Activated naive CD4-positive, alpha-beta T cell treated with Interleukin-2 at 50 U/mL for 16 hours (primary cell): ENCODE measurements at places on chromosomes 5 and 9.

GRCh38 chr5:135667673-135668072 is 88.9 kb upstream of the CXCL14 start:
- no peak for DNase-seq

DNA sequence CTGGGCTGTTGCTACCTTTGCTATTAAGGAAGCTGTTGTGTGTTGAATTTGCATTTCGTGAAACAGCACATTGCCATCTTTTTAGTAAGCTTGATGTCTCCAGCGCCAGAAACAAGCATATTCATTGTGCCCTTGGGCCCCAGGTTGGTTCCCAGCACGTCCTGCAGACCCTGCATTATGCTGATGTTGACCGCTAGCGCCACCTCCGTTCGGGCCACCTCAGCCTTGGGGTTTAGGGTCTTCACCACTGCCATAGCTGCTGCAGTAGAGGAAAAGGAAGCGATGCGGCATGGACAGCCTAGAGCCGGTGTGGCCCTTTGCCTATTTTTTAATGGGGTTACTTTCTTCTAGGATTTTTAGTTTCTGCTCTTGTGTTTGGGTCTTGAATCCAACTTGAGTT is 23.8 kb upstream of the OTULIN start:
- no peak for DNase-seq

GRCh38 chr5:138179277-138179857 is 455 bp downstream of the KIF20A start:
- DNase-seq, result no peak

GRCh38 chr5:96741891-96742309 is 65.8 kb downstream of the ERAP1 start:
- no peak for DNase-seq

- no peak for DNase-seq
These were observed 358.1 kb downstream of the CDK5RAP2 start for GRCh38 chr9:120221844-120222243.

GRCh38 chr5:118981783-118982182 is 6.6 kb downstream of the DTWD2 start:
- DNase-seq, result no peak

DNA sequence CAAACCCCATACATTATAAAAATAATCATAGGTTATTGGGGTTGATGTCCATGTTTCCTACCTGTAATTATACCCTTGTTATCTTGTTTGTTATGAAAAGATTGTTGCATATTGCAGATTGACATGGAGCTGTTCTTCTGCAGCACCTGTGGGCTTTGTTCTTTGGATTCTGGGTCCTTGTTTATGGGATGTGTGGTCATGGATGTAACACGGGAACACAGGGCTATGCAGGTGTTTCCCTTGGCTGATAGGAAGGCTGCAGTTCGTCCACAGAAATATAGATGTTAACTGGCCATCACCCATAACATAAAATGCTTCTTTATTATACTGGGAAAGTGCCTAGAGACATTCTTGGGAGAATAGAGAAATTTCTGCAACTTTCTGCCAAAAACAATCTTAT is 77.9 kb downstream of the FBXL7 start:
- no peak for DNase-seq

DNA sequence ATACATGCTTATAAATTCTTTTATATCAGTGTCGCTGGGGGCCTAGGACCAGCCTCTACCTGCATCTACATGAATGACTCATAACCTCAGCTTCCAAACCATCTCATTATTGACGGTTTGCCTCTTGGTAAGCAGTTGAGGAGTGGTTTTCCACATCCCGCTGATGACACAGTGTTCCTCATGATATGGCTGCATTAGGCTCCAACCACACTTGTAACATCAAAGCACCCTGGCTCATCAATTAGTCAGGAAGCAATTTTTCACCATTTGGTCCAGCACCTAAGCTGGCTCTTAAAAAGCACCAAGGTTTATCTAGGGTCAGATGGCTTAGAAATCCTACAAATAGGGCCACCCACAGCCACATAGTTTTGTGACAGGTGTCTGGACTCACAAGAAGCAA is 402.4 kb downstream of the ARHGEF28 start:
- DNase-seq, result no peak

DNA sequence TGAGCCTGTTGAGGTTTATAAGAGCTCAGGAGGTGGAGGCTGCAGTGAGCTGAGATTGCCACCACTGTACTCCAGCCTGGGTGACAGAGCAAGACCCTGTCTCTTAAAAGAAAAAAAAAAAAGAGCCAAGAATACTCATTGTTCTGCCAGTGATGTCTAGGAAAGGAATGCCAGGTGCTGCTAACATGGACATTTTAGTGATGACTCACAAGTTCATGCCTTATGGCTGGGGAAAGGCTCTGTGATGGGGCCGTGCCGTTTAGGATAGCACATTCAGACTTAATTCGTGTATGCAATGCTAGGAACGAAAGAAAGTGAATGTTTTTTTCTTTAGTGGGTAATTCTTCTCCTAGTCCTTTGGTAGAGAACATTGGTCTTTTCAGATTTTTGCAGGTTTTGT is 134.2 kb downstream of the ARHGAP26 start:
- no peak for DNase-seq

DNA sequence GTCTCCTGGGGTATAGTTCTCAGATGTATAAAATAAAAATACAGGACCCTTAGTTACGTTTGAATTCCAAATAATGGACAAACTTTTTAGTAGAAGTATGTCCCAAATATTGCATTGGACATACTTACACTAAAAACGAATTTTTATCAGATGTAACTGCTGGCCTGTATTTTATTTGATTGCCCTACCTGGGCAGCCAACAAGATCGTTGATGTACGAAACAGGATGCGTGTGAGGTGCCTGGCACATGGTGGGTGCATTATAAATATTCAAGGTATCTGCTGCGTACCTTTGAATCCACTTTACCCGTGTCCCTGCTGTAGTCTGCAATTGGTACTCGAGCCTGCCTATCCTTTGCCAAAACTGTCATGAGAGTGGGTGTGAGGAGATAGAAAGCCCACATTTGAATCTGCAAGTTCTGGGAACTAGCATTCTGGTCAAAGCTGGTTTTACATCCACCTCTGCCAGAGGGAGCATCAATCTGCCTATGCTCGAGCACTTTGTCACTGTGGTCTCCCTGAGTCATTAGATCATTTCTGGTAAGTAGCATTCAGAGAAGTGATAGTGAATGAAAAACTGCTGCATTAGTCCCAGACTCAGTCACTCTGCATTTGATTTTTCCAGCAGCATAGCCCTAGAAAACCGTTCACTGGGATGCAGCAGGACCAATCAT is 133.7 kb upstream of the IQGAP2 start:
- DNase-seq, result peak; percentile 47

GRCh38 chr5:171415115-171415730 is 4.2 kb upstream of the FGF18 start:
- no peak for DNase-seq

- DNase-seq, result no peak
These were observed 10.1 kb upstream of the MARVELD2 start for GRCh38 chr5:69404659-69405330.

- peak; percentile 72 for DNase-seq
These were observed 27.4 kb downstream of the UNC5A start for GRCh38 chr5:176837707-176838115.

DNA sequence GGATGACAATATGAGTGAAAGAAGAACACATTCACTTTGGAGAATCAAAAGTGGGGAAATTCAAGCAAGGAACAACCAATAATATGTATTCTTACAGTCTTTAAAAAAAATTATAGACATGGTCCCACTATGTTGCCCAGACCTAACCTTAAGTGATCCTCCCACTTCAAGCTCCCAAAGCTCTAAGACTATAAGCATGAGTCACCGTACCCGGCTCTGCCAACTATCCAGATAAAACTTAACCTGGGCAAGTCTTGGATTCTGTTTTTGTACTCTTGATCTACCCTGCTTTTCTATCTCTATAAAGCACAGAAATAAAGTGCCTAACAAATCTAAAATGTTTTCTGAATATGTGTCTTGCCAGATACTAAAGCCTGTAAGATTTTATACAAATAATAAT is 30.9 kb downstream of the CEMIP2 start:
- DNase-seq, result no peak

- no peak for DNase-seq
These were observed 9.1 kb downstream of the NDFIP1 start for GRCh38 chr5:142117579-142118151.

DNA sequence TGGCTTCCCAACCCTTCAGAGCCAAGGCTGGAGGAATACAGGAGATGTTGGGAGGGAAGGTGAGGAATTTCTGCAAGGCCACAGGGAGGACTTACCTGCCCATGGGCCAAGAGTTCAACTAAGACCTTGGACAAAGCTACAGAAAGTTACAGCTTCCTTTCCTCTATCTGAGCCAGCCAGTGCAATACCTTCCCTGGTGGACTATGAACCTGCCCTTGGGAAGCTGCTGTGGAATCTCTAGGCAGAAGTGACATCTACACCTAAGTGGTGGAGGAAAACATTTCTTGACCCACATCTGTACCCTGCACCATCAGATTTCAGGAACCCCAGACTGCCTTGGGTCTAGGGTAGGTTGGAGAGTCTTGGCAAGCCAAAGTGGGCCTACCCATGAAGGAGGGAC is 6.7 kb upstream of the SKP1 start:
- DNase-seq, result no peak

DNA sequence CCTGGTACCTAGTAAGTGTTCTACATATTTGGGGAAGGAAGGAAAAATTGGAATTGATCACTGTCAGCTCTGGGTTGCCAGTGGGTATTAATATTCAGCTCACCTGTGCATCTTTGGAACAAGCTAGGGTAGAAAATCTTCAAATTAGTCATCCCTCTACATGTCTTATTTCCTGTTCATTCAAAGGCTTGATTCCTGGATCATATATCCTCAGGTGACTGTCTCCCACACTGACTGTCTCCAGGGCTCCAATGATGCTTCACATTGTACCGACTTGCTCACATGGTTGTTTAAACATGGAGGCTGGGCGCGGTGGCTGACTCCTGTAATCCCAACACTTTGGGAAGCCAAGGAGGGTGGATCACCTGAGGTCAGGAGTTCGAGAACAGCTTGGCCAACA is 11.6 kb upstream of the SUSD1 start:
- no peak for DNase-seq

DNA sequence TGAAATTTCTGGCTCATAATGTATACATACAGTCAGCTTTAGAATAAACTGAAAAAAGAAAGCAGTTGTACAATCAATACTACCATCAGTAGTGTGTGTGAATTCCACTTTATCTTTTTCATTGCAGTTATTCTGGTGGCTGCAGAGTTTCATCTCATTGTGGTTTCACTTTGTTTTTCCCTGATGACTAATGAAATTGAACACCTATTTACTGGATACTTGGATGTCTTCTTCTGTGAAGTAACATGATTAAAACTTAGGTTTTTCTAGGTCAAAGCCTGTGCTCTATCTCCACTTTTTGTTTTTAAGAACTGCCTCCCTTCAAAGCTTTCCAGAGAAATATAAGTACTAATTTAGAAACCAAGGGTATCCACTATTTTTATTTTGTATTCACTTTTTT is 174.3 kb downstream of the TRPM3 start:
- DNase-seq, result no peak

- DNase-seq, result no peak
These were observed 141.5 kb downstream of the GABRG2 start for GRCh38 chr5:162209005-162209605.

DNA sequence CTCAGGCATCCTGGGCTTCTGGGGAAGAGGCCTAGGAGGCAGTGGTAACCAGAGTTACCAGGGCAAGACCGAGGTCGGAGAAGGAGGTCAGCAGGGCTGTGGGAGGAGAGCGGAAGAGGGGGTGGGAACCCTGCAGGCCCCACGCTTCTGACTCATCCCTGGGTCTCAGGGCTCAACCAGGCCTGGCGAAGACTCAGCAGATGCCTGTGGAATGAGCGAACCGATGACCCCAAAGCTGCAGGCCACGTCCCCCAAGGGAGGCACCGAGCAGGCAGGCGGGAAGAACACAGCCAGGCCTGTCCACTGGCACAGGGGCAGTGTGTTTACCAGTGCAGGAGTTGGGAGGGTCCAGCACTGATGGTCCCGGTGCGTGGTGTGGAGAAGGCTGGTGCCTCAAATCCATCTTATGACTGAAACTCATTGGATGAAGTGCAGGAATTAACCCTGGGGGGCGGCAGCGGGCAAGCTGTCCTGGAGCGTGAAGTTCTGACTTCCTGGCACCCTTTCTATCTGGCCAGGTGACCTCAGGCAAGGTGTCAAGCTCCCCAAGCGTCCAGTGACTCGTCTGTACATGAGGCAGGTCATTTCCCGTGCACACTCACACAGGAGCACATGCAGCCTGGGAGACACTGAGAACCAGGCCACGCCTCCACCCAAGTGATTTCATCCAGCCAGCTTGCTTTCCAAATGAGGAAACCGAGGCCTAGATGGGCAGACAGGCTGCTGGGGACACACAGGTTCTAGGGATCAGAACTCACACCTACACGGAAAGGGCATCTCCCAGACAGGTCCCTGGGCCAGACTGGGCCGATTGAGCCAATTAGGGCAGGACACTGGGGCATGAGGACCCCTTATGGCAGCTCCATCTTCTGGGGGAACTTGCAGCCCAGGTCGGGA is 69.1 kb downstream of the ADAMTS2 start:
- DNase-seq, result no peak

- DNase-seq, result no peak
These were observed 17.4 kb downstream of the UBTD2 start for GRCh38 chr5:172266071-172266675.

DNA sequence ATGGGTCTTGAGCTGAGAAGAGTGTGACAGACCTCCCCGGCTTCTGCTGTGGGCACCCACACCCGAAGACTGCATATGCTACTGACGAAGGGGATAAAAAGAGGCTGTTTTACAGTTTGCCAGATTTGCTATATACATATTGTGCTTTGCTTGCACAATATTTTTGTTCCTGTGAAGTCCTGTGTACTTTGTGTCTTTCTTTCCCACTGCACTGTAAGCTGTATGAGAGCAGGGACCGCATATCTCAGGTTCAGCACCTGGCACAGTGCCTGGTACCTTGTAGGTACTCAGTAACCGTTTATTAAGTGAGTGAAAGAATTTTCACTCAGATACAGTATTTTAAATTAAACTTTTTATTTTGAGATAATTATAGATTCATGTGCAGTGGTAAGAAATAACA is 8.2 kb upstream of the GARNL3 start:
- no peak for DNase-seq

DNA sequence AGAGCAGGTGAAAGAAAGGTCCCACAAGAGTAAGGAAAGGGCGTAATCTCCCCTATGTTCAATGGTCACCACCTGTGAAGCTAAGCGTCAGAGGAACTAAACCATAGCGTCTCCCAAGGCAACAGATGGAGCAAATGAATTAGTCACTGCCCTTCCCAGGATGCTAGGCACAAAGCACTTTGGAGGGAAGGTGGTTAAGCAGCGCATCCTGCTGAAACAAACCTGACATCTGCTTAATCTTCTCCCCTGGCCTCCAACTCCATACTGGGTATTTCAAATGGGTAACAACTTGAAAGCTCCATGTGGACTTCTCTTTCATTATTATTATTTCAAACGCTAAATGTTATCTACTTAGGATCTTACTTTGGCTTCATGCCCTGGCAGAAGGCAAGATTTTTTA is 227.3 kb downstream of the MLLT3 start:
- no peak for DNase-seq

DNA sequence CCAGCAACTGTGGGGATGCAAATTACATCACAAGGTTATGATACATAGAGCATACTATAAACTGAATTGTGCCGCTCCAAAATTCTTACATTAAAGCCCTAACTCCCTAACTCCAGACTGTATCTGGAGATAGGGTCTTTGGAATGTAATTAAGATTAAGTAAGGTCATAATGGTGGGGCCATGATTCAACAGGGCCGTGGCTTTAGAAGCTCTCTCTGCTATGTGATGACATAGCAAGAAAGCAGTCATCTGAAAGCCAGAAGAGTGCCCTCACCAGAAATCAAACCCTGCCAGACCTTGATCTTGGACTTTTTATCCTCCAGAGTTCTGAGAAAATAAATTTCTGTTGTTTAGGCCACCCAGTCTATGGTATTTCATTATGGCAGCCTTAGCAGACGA is 123.9 kb downstream of the FBXL17 start:
- no peak for DNase-seq
